ENCODE measurements at places on chromosomes 4 and X.

GRCh38 chr4:15149839-15150592, 147.7 kb downstream of the CPEB2 start:
- DNase-seq = no peak

- DNase-seq = no peak
These were observed 329.0 kb downstream of the STIM2 start for GRCh38 chr4:27189683-27190082.

GRCh38 chrX:29318012-29318411, 730.8 kb downstream of the IL1RAPL1 start:
- no peak for DNase-seq

- DNase-seq = no peak
These were observed 5.1 kb upstream of the APBB2 start for GRCh38 chr4:41219421-41219950.

DNA sequence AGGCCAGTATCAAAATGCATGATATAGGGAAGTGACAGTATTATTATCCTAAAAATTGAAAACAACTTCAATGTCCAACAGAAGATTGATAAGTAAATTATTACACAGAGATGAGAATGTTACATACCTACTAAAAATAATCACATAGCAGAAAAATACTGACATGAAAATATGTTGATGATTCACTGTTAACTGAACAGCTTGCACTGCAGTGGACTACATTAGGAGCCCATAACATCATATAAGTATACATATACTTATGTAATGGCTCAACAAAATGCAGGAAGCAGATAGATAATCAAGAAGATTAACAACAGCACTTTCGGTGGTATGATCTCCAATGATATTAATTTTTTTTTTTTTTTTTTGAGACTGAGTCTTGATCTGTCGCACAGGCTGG, 7.1 kb downstream of the CLOCK start:
- DNase-seq = no peak

- no peak for DNase-seq
These were observed 3.0 kb downstream of the COL4A6 start for GRCh38 chrX:108435261-108435660.

- DNase-seq = no peak
These were observed 4.4 kb upstream of the ADH1C start for GRCh38 chr4:99356992-99357391.

DNA sequence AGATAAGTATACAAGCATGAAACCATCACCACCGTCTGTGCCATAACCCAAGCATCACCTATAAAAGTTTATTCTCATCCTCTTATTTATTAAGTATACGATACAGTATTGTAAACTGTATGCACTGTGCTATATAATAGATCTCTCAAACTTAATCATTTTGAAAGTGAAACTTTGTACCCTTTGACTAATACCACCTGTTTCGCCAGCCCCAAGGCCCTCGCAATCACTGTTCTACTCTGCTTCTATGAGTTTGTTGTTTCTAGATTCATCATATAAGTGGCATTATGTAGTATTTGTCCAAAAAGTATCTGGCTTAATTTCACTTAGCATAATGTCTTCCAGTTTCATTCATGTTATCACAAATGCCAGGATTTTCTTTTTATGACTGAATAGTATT, 72.1 kb upstream of the DOCK11 start:
- DNase-seq = no peak

Data from activated CD8-positive, alpha-beta memory T cell treated with anti-CD3 and anti-CD28 coated beads, Interleukin-2, amount 50 U/mL, for 4 hours (primary cell).